ENCODE measurements at places on chromosomes 3 and 15.

GRCh38 chr3:83033133-83033532 is 1271.7 kb upstream of the GBE1 start:
- DNase-seq: no peak

DNA sequence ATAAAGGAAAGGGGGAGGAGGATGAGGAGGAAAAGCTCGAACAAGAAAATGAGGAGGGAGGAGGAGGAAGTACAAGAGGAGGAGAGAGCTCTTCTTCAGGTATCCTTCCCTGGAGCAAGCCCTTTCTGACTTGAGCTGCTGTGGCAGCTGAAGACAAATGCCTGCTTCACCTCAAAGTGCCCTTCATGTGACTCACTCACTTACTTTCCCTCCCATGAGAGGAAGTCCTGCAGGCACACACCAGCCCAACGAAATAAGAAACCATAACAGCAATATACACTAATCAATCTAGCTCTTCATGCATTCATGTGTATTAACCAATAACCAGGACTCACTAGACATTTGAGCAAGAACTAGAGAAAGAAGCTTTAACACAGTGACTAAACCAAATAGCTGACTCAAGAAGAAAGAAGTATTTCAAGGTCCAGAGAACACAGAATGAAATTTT is 251.9 kb downstream of the IGSF11 start:
- no peak for DNase-seq

GRCh38 chr15:72156928-72157327 is 38.7 kb downstream of the SENP8 start:
- DNase-seq: no peak

- no peak for DNase-seq
These were observed 32.2 kb upstream of the B3GNT5 start for GRCh38 chr3:183220828-183221227.

DNA sequence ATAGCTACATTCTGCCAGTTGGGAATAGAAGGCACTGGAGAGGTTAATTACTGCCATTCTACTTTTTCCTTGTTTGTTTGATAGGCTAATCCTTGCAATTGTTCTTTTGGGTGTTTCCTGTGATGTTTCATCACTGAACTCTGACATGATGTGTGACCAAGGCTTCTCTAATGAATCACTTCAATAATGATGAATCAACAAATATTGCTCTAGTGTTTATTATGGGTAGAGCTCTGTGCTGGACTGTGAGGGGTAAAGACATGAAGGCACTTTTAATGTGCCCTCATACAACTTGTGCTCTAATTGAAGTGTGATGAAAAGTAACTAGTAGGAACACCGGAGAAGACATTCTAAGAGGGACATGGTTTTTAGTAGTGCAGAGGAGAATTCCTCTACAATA is 233.6 kb downstream of the WDR72 start:
- DNase-seq: no peak

GRCh38 chr15:86493884-86494283 is 414.2 kb downstream of the AGBL1 start:
- no peak for DNase-seq

DNA sequence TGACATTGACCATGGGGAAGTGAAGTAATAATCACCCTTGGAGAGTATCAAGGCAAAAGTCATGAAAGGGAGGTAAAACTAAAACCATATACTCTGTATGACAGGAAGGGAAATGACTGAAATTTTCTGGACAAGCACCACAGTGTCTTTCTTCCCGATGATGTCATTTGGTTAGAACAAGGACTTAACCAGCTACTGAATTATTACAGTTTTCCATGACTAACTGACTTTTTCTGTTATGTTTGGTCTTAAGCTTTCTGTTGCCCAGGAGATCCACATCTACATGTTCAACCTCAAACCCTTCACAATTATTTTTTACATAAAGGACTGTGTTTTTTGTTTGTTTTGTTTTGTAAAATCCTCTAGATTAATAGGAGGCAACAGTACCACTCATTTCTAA is 191.9 kb upstream of the IL12A start:
- no peak for DNase-seq

DNA sequence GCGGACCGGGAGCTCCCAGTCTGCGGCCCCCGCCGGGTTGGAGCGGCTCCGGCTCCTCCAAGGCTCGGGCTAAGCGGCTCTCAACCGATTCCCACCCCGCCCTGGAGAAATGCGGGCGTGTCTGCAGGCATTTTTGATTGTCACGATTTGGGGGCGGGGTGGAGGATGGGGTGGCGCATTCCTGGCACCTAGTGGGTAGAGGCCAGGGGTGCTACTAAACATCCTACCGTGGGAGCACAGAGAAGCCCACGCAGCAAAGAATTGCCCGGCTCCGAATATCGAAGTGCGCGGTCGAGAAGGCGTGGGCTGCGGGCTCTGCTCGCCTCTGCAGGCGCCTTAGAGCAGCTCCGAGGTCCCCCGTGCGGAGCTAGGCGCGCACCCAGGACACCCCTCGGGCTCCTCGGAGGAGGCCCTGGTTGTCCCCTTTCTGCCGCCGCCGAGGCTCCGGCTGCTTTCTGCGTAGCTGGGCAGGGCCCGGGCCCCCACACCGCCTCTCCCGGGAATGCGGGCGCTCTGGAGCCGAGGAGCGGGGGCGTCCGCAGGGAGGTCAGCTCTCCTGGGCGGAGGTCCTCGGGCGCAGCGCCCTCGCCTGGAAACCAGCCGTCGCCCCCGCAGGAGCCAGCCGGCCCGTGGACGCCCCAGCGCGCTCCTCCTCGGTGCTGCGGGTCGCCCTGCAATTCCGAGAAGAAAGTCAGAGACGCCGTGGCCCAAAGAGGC is 16.5 kb upstream of the LAMP3 start:
- DNase-seq: no peak

- no peak for DNase-seq
These were observed 74.9 kb downstream of the RAD18 start for GRCh38 chr3:8888301-8888915.

- no peak for DNase-seq
These were observed 46.3 kb upstream of the ACKR4 start for GRCh38 chr3:132550579-132551305.

DNA sequence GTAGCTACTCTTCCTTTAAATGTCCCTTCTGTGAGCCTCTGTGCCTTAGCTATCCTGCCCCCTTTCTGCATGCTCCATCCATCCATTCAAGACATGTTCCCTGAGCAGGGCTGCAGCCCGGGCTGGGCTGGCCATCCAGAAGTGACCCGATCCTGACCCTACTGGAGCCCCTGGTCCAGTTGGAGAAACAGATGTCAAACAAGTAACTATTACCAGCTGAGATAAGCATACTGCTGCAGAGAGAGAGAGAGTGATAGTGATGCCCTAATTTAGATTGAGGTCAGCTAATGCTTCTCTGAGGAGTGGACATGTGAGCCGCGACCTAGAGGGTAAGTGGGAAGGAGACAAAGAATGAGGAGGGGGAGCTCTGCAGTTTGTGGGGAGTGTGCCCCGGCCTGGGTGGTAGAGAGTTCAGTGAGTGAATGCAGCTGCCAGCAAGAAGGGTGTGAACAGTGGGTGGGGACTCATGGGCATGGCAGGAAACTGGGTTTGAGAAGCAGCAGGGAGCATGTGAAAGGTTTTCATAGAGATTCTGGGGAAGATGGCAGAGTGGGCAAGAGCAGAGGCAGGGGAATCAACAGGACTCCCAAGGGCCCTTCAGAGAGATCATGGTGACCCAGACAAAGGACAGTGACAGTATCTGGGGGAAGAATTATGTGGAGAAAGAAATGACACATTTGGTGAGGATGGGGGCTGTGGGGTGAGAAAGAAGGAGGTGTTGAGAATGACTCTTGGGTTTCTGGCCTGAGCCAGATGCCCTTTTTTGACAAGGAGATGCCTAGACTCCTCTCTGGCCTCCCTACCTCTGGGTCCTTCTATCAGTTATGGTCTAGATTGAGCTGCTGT is 44.9 kb downstream of the CHCHD6 start:
- DNase-seq: no peak

DNA sequence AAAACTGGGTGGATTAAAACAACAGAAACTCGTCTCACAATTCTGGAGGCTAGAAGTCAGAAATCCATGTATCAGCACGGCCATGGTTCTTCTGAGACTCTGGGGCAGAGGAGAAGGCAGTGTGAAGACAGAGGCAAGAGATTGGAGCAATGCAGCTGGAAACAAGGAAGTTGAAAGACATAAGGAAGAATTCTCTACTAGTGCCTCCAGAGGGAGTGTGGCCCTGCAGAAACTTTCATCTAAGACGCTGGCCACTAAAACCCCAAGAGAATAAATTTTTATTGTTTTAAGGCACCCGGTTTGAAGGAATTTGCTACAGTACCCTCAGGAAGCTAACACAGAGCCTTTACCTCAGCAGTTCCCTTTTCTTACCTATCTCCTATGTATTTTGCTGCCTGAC is 1012.2 kb upstream of the CADM2 start:
- no peak for DNase-seq

DNA sequence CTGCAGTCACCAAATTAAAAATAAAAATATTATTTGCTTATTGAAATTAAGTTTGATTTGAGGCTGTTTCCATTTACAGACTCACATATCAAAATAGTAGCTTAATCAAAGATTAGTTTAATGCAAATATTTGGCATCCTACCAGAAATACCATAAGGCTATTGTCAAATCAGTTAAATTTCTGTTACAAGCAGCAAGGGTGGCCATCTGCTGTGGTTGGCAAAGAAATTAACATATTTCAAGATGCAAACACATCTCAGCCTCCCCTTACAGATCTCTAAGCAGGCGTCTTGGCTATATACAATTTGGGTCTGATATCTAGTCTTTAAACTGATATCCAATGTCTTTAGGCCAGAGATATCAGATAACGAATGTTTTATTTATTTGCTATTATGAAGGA is 83.2 kb upstream of the NEDD4 start:
- DNase-seq: no peak

GRCh38 chr3:25178672-25179071 is 249.4 kb upstream of the RARB start:
- DNase-seq: no peak

DNA sequence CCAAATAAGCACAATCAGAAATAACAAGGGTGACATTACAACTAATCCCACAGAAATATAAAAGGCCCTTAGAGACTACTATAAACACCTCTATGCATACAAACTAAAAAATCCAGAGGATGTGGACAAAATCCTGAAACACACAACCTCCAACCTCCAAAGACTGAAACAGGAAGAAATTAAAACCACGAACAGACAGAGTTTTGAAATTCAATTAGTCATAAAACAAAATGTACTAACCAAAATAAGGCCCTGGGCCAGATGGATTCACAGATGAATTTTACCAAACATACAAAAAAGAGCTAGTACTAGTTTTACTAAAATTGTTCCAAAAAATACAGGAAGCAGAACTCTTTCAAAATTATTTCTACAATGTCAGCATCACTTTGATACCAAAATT is 1043.6 kb downstream of the DIPK2A start:
- DNase-seq: no peak

GRCh38 chr15:95442107-95442719 is 888.3 kb upstream of the NR2F2 start:
- DNase-seq: no peak
